Amniotic epithelial cell (primary cell): ENCODE measurements at places on chromosomes 12 and 14.

DNA sequence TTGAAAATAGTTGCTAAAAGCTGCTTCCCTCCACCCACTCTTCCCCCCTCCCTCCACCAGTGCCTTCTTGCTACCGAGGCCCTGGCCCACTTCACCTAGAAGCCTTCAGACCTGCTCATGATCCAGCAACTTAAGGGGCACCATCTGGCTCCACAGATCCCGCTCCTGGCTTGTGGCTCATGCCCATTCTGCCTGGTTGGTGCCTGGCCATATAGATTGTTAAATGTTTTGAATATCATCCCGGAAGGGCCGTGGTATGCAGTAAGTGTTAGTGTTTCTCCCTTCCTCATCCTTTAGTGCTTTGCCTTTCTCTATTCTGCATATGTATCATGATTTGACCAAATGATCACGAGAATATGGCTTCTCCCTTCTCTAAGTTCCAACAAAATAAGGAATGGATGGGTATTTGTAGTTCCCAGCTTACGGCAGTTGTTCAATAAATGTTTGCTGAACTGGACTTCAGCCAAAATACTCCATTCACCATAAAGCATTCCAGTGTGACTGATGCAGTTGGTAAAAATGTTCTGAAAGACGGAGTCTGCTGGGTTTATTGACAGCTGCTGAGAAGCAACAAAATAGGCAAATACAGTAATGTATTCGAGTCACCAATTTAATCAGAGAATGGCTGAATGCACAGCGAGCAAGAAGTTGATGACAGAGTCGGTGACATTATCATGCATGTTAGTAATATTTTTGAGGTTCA, 30.7 kb downstream of the GRIP1 start:
- DNase-seq, result peak; percentile 9

DNA sequence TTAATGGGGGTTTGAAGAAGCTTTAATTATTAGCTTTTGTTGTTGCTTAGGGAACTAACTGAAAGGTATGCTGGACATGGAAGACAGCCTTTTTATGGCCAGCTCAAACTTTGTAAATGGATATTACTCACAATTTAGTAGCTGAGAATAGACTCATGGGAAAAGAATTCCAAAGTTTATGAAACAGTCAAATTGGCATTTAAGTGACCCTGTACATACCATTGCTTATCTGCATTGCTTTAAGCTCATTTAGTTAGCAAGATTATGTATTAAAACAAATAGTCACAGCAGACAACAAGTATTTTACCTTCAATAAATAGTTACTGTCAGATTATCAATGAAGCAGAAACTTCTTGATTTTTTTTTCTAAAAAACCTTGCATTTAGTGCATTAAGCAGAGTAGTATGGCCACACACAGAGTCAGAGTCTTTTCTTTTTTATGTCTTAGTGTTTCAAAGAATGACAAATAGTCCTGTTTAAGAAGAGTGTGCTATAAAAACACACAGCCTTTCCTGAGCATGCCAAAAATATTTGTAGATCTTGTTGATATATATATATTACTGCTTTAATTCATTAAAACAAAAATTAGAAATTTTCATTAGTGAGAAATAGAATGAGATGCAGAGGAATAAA, 102.2 kb downstream of the TTC6 start:
- peak; percentile 78 for DNase-seq

DNA sequence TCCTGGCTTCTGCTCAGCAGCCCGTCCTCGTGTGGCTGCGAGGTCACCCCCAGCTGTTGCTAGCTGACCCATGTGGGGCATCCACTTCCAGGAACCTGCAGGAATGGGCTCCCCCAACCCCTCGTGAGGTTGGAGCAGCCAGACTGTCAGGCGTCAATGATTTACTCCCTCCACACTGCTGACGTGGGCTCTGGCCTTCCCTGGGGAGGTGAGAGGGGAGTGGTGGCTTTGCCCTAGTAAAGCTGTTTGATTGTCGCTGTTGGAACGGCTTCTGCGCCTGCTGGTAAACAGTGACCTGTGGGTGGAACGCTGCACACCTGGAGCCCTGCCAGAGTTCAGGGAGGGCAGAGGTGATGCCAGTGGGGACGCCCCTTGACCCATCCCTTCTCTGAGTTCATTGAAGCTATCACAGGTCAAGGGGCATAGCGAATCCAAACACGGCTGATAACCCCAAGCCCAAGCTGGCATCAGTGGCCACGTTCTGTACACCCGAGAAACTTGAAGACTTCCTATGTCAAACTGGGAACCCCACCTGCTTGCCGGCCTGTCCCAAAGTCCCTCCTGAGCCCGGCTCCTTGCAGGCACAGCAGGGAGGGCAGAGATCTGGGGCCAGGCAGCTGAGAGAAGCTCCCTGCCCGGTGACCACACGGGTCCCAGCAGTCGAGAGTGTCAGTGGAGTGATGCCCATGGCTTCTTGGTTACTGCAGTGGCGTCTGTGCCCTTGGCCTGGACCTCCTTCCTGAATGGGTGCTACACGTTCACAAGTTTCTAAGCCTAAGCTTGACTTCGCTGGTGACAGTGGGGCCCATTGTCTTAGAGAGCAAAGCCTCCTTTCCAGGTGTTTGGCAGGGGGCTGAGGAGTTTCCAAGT, 2.7 kb downstream of the ASPG start:
- DNase-seq, result no peak

GRCh38 chr12:72209086-72209485, 63.1 kb upstream of the TRHDE start:
- no peak for DNase-seq

DNA sequence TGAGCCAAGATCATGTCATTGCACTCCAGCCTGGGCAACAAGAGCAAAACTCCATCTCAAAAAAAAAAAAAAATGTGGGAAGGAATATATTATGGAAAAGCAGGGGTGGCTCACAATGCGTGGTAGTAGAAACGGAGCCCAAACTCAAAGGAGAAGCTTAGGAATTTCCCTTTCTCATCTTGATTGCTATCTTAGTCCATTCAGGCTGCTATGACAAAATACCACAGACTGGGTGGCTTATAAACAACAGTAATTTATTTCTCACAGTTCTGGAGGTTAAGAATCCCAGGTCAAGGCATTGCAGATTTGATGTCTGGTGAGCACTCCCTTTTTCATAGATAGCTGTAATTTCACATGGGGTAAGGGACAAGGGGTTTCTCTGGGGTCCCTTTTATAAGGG, 153.8 kb upstream of the KRR1 start:
- peak; percentile 77 for DNase-seq

DNA sequence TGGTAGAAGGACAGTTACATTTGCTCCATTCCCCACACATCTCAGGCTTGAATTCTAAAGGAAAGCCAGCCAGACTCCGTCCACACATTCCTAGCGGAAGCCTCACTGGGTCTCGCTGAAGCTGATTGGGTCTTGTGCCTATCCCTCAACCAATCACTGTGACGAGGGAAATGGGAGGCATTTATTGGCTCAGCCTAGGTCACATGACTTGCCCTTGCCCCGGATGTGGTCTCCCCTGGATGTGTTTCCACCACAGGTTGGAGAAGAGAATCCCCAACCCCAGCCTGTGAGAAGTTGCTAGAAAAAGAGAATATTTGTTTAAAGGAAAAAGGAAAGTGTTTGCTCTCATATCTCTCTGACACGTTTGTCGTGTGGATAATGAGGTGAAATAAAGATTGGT, 93.4 kb downstream of the C12orf75 start:
- DNase-seq, result no peak

DNA sequence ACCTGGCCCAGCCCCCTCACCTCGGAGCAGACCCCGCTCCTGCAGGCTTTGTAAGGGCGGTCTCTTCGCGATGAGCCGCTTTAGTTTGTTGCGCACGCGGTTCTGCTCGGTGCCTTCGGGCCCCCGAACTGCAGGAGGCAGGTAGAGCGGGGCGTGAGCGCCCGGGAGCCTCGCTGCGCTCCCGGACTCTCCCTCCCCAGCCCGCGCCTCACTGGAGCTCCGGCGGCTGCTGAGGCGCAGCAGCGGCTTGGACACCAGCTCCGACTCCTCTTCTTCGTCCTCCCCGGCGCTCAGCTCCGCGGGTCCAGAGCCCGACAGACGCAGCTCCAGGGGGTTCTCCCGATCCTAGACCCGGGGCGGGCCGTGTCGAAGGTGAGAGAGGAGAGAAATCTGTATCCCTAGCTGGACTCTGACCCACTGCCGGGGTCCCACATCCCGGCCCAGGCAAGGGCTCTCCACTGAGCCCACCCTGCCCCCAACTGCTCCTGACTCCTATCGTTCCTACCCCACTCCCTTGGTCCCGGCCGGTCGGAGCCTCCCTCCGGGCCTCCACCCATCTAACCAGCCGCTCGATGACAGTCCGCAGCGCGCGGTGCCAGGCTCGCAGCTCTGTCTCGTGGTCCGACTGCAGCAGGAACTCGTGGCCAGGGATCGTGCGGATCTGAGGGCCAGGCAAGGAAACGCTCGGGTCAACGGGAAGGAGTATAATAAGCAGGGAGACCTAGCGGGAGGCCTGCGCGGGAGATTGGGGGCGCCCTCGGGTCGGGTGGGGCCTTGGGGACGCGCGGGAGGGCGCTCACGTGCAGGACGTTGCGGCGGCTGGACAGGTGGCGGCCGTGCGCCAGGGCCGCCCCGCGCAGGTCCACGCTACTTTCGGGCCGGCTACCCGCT, 4.2 kb downstream of the ARHGAP9 start:
- no peak for DNase-seq

GRCh38 chr12:49651855-49652254, 28.5 kb downstream of the PRPF40B start:
- DNase-seq, result no peak

- DNase-seq, result no peak
These were observed 42.2 kb downstream of the PLXNC1 start for GRCh38 chr12:94190623-94191022.

DNA sequence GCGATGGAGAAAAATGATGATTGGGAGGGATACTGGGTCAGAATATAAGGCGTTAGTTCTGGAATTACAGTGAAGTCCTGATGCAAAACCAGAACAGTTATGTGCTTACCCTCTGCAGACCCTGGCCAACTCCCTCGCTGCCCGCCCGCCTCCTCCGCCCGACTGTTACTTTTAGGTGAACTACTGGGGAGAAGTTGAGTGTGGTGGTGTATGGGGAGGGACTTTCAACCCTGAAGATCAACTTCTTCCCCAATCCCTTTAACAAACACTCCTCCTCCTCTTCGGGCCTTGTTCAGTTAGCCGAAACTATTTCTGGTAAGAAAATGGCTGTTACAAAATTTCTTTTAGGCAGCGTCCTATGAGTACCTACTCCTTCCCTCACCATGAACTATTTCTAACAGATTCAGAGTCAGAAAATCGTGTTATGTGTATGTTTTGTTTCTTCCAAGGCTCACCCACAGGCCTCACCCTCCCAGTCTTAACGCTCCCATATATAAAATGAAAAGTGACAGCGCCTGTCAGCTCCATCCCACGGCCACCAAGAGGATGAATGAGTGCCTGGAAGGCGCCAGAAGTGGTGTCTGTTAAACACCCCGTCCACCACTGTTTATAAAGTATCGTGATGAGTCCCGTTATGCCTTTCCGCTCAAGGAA, 1.3 kb downstream of the FBXO33 start:
- no peak for DNase-seq

DNA sequence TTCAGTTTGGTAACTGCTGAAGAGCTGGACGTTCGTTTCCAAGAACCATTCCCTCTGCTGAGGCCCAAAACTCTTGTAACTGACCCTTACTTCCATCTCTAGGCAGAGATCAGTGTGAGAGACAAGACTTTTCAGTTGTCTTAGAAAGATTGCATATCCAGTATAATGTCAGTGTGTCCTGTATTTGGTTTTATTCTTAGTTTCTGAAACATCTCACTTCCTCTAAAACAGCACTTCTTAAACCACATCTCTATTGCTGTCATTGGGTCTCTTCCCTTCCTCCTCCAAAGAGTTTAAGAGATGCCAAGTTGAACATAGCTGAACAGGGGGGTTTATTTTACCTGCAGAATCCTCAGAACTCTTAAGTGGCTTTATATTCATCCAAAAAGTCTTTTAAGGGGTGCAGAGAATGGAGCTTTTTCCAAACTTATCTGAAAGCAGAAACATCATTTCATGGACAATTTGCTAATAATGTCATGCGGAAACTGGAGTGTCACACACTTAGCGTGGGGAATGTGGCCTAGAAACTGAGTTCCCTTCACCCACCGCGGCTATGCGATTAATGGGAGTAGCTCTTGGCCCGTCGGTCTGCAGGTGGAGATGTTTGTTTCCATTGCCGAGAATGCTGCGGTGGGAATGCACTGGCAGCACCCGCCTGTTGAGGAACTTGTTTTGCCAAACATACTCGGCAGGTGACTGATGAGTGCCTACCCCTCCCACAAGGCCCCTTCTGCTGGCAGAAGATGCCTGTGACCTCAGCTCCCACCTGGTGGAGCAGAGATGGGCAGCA, 148.2 kb downstream of the ADGRD1 start:
- DNase-seq, result no peak

DNA sequence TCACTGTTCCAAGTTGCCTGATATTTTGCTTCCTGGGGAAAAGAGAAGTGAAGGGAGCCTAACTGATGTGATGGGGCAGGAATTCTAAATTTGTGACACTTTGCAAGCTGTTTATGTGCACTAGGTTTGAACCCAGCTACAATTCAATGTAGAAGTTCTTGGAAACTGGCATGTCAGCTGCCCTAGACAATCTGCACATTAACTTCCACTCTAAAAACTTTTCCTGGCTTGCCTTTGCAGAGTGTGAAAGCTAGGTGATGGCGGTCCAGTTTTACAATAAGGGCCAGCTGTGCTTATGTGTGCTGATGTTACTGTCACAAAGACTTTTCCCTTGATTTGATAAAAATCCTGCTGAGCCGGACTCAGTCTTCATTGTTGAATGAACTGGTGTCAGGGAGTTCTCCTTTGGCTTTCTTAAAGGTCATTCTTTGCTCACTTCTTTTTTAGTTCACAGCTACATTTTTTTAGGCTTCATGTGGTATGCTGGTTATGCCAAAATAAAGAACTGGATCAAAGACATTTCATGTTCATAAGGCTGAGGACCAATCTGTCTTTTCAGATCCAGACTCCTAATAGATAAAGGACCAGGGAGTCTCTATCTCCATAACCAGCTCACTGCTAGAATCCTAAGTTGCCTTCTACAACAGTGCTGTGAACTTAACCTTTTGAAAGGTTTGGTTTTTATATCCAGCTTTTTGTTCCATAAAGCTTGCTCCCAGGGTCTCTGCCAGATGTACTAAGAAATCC, 133.5 kb downstream of the TGFB3 start:
- no peak for DNase-seq

DNA sequence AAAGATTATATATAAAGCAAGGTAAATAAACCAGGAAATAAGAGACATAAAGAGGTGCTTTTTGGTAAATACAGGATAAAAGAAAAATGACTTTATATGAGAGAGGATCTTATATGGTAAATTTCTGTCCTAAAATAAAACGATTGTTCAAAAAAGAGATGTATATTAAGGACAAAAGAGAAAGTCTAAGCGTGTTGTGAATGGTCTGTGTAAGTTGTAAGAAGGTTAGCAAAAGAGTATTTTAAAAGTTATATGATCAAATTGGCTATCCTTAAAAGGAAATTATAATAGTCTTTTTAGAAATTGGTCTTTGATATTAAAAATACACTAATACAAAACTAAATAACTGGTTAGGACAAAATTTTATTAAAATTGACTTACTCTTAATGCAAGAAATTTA, 14.1 kb upstream of the ACSM4 start:
- no peak for DNase-seq

DNA sequence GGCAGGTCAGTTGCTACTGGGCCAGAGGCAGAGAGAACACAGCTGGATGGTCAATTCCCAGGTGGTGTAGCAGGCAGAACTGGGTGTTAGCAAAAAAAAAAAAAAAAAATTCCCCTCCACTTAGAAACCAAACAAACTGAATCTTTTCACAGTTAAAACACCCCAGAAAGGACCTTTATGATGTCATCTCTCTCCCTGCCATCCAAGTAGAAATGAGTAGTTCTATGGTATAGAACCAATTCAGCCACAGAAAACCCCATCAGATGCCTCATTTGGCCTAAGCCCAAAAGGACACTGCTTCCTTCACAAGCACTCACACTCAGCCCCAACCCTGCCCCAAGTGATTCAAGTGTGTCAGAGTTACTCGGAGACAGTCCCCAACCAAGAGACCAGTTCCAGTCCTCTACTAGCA, 230.8 kb downstream of the DPF3 start:
- DNase-seq, result no peak
